GM23338 (cell line): ENCODE measurements at places on chromosomes 7 and 10. TPM values are rescaled to one million over a fixed set of nuclear protein-coding genes. Genes with fewer than 3 reads are reported as not detected.
A peak's percentile ranks its signal among the peaks of the same experiment; 100 is the strongest.

The LIPJ gene
- 0.04 and 0.14 TPM in 2 replicates for total RNA-seq

The PCBD1 gene
- 33.3 and 46.0 TPM in 2 replicates for total RNA-seq

The HKDC1 gene
- total RNA-seq, result 0.03 TPM in 1 of 2 replicates, not detected in the other

The SUN3 gene
- total RNA-seq, result 0.52 TPM in 1 of 2 replicates, not detected in the other

The SAMD9 gene
- total RNA-seq, result 0.17 TPM in 1 of 2 replicates, not detected in the other

DNA sequence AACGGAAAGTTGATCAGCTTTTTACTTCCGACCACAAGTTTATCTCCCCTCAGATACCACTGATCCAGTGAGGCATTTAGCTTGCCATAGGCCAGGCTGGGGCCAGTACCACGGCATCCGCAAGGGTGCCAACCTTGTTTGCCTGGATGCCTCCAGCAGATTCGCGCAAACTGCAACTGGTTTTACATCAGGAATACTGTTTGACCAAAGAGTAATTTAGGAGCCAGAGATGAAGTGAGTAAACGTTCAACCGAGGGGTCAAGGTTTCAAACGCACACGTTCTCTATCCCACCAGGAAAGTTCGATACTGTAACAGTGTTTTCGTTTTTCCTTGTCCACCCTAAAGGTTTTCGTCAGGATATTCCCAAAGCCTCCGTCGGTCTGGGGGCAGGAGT lies 266 bp upstream of the MDFIC start:
- H3K27me3 ChIP-seq, result peaks cover 23% of the 10 kb centered on the region
- DNase-seq, result peak; percentile 64
- H3K36me3 ChIP-seq, result no peaks in the 10 kb centered on the region
- no peak overlapping the region for H3K27ac ChIP-seq
- peak overlapping the region; percentile 81 for H3K4me3 ChIP-seq
- peaks cover 11% of the 10 kb centered on the region; the same call in 1 of the 2 replicates for H3K4me1 ChIP-seq

DNA sequence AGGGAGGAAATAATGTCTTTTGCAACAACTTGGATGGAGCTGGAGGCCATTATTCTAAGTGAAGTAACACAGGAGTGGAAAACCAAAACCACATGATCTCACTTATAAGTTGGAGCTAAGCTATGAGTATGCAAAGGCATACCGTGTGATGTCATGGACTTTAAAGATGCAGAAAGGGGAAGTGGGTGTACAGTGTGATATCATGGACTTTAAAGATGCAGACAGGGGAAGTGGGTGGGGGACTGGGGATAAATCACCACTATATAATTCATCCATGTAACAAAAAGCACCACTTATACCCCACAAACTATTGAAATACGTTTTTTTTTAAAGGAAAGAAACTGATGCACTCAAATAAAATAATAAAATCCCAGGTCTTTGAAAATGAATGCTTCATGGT lies 29.5 kb downstream of the LYZL2 start:
- H3K4me3 ChIP-seq, result no peak overlapping the region
- peaks cover 25% of the 10 kb centered on the region for H3K4me1 ChIP-seq
- H3K36me3 ChIP-seq, result no peaks in the 10 kb centered on the region
- peaks cover 22% of the 10 kb centered on the region for H3K27me3 ChIP-seq

DNA sequence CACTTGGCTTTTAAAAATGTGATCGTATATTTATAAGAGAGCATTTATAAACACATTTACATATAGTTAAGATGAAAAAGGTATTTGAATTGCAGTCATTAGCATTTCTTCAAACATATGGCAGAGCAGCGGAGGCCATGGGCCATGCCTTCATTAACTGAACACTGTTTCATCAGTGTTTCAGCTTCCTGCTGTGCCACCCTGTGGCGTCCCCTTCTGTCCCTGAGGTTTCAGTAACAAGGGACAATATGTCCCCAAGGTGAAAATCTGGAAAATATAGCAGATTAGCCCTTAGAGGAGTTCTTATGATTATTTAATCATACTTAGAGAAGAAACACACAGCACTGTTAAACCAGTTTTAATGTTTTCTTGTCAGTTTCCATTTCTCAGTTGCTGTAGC lies 577.8 kb downstream of the ETV1 start:
- H3K4me3 ChIP-seq, result no peak overlapping the region
- H3K27me3 ChIP-seq, result no peaks in the 10 kb centered on the region
- H3K27ac ChIP-seq, result no peak overlapping the region

DNA sequence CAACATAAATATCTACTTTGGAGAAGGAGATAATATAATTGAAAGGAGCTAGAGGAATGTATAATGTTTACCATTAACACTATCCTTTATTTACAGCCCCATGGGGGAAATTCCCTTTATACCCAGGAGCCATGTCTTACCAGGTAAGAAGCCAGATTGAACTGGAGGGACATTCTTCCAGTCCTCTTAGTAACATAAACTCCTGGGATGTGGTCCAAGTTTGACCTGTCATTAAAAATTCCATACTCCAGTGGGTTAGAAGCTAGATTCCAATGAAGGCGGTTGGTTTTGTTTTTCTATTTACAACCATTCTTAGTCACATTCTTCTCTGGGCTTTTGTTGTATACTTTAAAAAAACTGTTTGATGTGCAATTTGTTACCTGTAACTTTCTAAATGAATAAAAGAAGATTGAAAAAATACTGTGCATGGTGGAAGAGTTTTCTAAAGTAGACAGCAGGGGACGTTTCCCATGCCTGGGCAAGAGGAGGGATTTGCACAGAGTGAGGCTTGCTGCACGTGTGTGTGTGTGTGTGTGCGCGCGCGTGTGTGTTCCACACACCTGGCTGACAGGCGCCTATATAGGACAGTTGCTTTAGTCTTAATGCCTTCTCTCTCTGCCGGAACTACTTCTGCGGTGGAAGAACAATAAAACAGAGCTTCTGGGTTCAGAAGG lies 2.0 kb downstream of the PLCE1 start:
- H3K4me3 ChIP-seq, result no peak overlapping the region
- peaks cover 69% of the 10 kb centered on the region for H3K27me3 ChIP-seq
- 0 out of 2 replicates have a peak, but pooled peaks cover 3% of the 10 kb centered on the region for H3K4me1 ChIP-seq

- peaks cover 5% of the 10 kb centered on the region for H3K4me1 ChIP-seq
- DNase-seq, result no peak
- no peaks in the 10 kb centered on the region for H3K36me3 ChIP-seq
Measured at GRCh38 chr10:78426181-78426580, 392.5 kb downstream of the RPS24 start.

DNA sequence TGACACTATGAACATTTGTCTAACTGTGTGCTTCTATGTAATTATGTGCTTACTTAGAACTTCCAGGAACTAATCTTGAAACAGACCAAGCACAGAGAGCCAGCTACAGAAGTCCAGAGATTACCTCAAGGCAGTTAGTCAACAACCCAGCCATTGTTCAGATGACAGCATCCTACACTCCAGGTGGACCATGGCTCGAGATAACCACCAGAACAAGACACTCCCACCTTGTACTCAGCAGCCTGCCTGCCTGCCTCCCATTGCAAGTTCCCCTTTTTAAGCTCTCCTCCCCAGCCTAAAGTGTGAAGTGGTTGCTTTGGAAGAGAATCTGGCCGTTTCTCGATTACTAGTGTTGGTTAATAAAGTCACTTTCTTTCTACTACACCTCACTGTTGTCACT lies 1080.6 kb upstream of the LRRN3 start:
- H3K4me3 ChIP-seq, result no peak overlapping the region
- H3K36me3 ChIP-seq, result no peaks in the 10 kb centered on the region
- DNase-seq, result no peak
- no peaks in the 10 kb centered on the region for H3K4me1 ChIP-seq

GRCh38 chr7:40755438-40755837 lies 620.6 kb downstream of the SUGCT start:
- H3K4me3 ChIP-seq, result no peak overlapping the region
- no peaks in the 10 kb centered on the region for H3K27me3 ChIP-seq
- no peak overlapping the region for H3K27ac ChIP-seq
- peaks cover 36% of the 10 kb centered on the region for H3K4me1 ChIP-seq

- no peaks in the 10 kb centered on the region for H3K36me3 ChIP-seq
- no peaks in the 10 kb centered on the region for H3K4me1 ChIP-seq
- no peak overlapping the region for H3K4me3 ChIP-seq
- no peaks in the 10 kb centered on the region for H3K27me3 ChIP-seq
- H3K27ac ChIP-seq, result no peak overlapping the region
- peak; percentile 7 for DNase-seq
Measured at GRCh38 chr10:114653926-114654325, 4.1 kb downstream of the ABLIM1 start.

- no peak overlapping the region for H3K4me3 ChIP-seq
- no peak overlapping the region for H3K27ac ChIP-seq
- H3K27me3 ChIP-seq, result no peaks in the 10 kb centered on the region
- peaks cover 11% of the 10 kb centered on the region; the same call in 1 of the 2 replicates for H3K4me1 ChIP-seq
Measured at GRCh38 chr7:70660154-70660818, 471.7 kb upstream of the GALNT17 start.

- no peaks in the 10 kb centered on the region for H3K27me3 ChIP-seq
- no peak overlapping the region for H3K4me3 ChIP-seq
- H3K4me1 ChIP-seq, result peaks cover 53% of the 10 kb centered on the region
- no peaks in the 10 kb centered on the region for H3K36me3 ChIP-seq
- no peak for DNase-seq
- H3K27ac ChIP-seq, result no peak overlapping the region; the same call in 1 of the 2 replicates
Measured at GRCh38 chr7:12716134-12716681, 28.8 kb downstream of the ARL4A start.
